ENCODE measurements at places on chromosomes 6 and 20. TPM values are rescaled to one million over a fixed set of nuclear protein-coding genes. Genes with fewer than 3 reads are reported as not detected.

GRCh38 chr6:139533573-139534471 lies 159.4 kb upstream of the CITED2 start:
- no peaks in the 10 kb centered on the region for H3K27me3 ChIP-seq
- no peak for DNase-seq
- H3K4me3 ChIP-seq: no peak overlapping the region
- no peaks in the 10 kb centered on the region for H3K36me3 ChIP-seq
- peaks cover 9% of the 10 kb centered on the region for H3K4me1 ChIP-seq

GRCh38 chr6:155684416-155685196 lies 229.0 kb upstream of the NOX3 start:
- no peaks in the 10 kb centered on the region for H3K4me1 ChIP-seq
- no peak overlapping the region for H3K4me3 ChIP-seq
- DNase-seq: no peak

GRCh38 chr6:169173532-169174268 lies 79.9 kb downstream of the THBS2 start:
- H3K4me3 ChIP-seq: no peak overlapping the region
- no peak for DNase-seq
- no peaks in the 10 kb centered on the region for H3K27me3 ChIP-seq

- H3K4me3 ChIP-seq: no peak overlapping the region
- H3K27ac ChIP-seq: no peak overlapping the region
- H3K36me3 ChIP-seq: no peaks in the 10 kb centered on the region
- no peaks in the 10 kb centered on the region for H3K4me1 ChIP-seq
- no peaks in the 10 kb centered on the region for H3K27me3 ChIP-seq
Measured at GRCh38 chr6:169502445-169502844, 199.4 kb downstream of the WDR27 start.

- H3K4me1 ChIP-seq: peaks cover 25% of the 10 kb centered on the region
- H3K27me3 ChIP-seq: no peaks in the 10 kb centered on the region
- DNase-seq: no peak
- no peak overlapping the region for H3K27ac ChIP-seq
- peaks cover 9% of the 10 kb centered on the region for H3K36me3 ChIP-seq
Measured at GRCh38 chr6:6631534-6632276, 43.2 kb downstream of the LY86 start.

DNA sequence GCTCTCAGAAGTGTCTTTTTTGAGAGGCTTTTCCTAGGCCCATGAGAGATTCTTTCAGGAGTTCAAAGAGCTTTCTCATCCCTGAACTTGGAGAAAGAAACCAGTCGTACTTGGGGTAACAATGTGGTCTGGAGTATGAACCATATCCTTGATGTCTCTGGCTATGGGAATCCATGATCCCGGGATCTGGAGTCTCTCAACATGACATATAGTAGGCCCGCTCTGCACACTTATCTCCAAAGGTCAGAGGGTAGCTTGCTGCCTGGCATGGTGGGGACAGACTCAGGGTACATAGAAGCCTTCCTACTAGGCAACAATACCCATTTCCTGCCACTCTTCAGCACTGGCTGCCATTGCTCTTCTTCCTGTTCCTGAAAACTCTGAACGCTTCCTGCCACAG lies 42.2 kb upstream of the NFATC2 start:
- no peak for DNase-seq
- H3K36me3 ChIP-seq: no peaks in the 10 kb centered on the region
- no peak overlapping the region for H3K4me3 ChIP-seq
- no peaks in the 10 kb centered on the region for H3K27me3 ChIP-seq

- DNase-seq: no peak
- peaks cover 2% of the 10 kb centered on the region for H3K27me3 ChIP-seq
- H3K4me1 ChIP-seq: no peaks in the 10 kb centered on the region
- H3K4me3 ChIP-seq: no peak overlapping the region
Measured at GRCh38 chr6:30151580-30151979, 9.4 kb downstream of the TRIM10 start.

DNA sequence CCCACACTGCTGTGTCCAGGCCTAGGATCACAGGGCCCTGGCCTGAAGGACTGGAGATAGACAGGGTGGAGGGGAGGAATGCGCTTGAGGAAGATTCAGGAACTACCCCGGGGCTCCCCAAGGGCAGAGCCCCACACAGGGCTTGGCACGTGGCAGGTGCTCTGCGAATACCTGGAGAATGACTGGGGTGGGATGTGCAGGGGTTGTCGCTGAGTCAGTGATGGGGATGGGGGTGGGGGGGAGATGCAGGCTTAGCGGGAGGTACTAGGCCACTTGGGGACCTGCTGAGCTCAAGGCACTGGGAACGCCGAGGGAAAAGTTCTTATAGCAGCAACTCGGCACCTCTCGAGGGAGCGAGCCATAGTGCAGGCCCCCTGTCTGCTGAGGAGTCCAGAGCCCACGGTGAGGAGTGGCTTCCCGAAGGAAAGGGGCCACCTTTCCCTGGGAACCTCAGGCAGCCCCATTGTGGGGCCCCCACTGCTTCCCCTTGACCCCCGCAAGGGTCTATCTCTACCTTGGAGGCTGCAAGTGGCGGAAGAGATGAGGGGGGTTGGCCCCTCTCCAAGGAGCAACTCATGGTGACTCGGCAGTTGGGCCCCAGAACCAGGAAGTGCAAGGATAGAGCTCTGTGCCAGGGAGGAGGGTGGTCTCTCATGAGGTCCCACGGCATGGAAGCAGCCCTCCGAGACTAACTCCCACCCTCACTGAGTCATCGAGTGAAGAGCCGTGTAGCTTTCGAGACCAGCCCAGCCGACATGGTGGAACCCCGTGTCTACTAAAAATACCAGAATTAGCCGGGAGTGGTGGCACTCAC lies 33.1 kb downstream of the SRC start:
- H3K27ac ChIP-seq: 0 out of 2 replicates have a peak overlapping the region, but pooled peaks have one; percentile 9
- H3K27me3 ChIP-seq: no peaks in the 10 kb centered on the region
- no peak overlapping the region for H3K4me3 ChIP-seq

The C6orf15 gene
- not detected for total RNA-seq

The PTCHD4 gene
- total RNA-seq: not detected

The SIM1 gene
- total RNA-seq: not detected

The FOXC1 gene
- 1.5 TPM for total RNA-seq
